ENCODE measurements at places on chromosomes 11 and 22.

GRCh38 chr22:28102151-28102812, 183.2 kb upstream of the PITPNB start:
- DNase-seq, result no peak

GRCh38 chr11:45847911-45848316, 639 bp downstream of the CRY2 start:
- DNase-seq, result no peak

DNA sequence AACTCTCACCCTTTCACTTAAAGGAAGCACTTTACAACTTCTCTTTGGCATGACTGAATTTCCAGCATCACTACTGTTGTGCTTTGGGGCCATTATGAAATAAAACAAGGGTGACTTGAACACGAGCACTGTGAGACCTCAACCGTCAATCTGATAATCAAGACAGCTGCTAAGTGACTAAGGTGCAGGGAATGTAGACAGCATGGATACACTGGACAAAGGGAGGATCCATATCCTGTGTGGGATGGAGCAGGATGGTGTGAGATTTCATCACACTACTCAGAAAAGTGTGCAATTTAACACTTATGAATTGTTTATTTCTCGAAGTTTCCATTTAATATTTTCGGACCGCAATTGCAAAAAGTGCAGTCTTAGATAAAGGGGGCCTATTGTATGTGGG, 16.1 kb upstream of the EXPH5 start:
- no peak for DNase-seq

GRCh38 chr22:36454916-36455570, 26.4 kb downstream of the TXN2 start:
- DNase-seq, result peak; percentile 74

- DNase-seq, result no peak
These were observed 11.1 kb upstream of the POU2F3 start for GRCh38 chr11:120228794-120229384.

DNA sequence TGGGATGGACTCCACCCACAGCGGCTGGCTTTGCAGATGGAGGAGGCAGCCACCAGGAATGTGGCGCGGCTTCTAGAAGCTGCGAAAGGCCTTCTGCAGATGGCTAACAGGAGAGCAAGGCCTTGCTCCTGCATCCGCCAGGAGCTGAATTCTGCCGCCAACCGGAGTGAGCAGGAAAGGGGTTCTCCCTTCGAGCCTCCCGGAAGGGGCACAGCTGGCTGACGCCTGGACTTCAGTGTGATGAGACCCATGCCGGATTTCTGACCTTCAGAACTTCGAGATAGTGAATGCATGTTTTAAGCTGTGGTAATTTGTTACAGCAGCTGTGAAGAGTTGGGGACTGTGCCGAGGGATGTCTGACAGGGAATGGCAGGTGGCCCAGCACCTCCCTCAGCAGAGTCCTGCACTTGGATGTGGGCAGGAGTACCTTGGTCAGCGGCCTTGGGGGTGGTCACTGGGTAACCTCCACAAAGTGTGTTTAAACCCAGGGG, 7.7 kb downstream of the TBC1D22A start:
- DNase-seq, result no peak

DNA sequence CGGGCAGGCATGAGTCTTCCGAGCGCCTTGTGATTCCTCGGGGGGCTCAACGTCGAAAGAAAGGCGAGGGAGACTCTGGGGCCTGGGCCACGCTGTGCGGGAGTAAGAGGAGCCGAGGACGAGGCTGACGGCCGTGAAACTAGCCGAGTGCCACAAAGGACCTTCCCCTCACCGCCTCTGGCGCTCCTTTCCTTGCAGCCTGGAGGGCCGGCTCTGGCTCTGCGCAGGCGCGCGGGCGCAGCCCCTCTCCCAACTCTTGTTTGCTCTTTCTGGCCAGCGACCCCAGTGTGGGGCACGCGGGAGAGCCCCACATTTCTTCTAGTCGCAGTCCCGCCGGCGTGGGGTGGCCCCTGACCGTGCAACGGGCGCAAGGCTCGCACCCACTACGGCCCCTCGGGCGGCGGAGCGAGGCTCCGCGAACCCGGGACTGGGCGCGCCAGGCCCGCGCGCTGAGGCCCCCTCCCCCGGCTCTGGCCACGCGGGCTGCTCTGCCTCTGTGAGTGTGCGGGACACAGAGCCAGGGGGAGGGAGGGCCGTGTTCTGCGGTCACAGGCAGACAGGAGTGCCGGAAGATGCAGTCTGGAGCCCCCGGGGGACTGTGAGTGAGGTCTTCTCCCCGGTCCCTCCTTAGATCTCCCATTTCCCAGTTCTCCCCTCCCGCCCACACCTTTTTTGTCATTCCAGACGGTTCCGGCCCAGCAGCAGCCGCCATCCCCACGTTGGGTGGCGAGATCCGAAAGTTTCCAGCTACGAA, 1.0 kb upstream of the TOB2 start:
- peak; percentile 77 for DNase-seq

- no peak for DNase-seq
These were observed 419.2 kb downstream of the AASDHPPT start for GRCh38 chr11:106496677-106497076.

GRCh38 chr11:83572581-83573496, 286.7 kb upstream of the CCDC90B start:
- DNase-seq, result no peak

DNA sequence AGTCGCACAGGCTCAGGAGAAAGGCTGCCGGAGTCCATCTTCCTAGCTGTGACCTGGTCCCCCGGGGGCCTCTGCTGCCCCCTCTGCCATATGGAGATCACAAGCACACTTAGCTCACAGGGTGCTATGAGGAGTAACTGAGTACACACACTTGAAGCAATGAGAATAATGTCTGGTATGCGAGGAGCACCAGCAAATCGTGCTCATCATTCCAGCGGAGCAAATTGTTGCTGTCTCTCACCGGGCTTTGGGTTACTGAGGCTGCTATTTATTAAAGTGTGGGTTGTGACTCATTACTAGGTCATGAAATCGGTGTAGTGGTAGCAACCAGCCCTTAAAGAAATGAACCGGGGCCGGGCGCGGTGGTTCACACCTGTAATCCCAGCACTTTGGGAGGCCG, 48.1 kb upstream of the EIF3D start:
- no peak for DNase-seq

- DNase-seq, result no peak
These were observed 45.8 kb downstream of the OSBPL5 start for GRCh38 chr11:3119141-3119821.

- peak; percentile 31 for DNase-seq
These were observed 39.1 kb downstream of the B3GAT1 start for GRCh38 chr11:134372961-134373360.

DNA sequence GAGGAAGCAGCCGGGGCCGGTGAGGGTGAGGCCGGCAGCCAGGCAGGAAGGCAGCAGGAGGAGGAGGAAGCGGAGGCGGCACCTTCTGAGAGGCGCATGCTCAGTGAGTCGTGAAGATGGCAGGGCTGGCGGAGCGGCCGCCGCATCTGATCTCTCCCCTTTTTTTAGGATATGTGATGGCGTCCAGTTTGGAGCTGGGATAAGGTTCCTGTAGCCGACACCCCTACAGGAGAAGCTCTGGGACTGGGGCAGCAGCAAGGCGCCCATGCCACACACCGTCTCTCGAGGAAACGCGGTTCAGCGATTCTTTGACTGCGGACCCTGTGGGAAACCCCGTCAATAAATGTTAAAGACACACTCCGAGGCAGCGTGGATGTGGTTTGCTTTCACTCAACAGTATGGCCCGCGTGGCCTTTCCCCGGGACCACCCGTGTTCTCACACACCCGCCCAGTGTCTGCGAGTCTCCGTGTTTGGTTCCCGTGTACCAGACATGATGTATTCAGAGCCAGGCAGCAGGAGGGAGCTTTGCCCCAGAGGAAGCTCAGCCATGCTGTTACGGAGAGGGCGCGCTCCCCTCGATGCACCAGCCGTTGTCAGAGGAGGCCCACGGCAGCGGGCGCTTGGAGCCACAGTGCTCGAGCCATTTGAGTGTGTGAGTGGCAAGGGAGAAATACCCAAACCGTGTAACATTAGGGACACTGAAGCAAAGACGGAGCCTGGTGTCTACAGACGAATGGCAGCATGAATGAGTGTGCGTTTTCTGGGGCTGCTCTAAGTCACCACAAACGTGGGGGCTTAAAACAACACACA, 27.7 kb upstream of the PARVB start:
- peak; percentile 51 for DNase-seq

GRCh38 chr11:123219066-123219690, 24.1 kb upstream of the CLMP start:
- DNase-seq, result no peak

GRCh38 chr11:11538277-11538960, 83.4 kb downstream of the GALNT18 start:
- DNase-seq, result no peak

DNA sequence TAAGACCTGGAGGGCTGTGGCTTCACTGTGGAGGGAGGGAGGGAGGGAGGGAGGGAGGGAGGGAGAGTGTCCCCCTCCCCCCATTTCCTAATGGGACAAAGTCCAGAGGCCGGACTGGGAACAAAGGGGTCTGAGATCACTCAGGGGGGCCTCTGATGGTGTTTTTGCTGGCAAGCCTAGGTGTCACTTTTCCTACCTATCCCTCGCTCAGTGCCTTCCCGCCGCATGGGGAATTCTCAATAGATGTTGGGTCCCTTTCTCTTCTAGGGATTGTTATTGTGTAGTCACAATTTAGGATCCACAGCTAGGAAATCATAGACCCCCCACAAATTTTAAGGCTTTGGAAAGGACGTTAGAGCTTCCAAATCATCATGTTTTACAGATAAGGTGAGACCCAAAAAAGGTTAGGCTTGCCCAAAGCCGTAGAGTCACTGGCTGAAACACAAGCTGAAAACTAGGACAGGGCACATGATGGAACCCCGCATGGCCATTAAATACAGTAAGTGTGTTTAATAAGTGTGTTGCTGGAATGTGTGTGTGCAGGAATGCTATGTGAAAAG, 4.8 kb upstream of the FTH1 start:
- no peak for DNase-seq

DNA sequence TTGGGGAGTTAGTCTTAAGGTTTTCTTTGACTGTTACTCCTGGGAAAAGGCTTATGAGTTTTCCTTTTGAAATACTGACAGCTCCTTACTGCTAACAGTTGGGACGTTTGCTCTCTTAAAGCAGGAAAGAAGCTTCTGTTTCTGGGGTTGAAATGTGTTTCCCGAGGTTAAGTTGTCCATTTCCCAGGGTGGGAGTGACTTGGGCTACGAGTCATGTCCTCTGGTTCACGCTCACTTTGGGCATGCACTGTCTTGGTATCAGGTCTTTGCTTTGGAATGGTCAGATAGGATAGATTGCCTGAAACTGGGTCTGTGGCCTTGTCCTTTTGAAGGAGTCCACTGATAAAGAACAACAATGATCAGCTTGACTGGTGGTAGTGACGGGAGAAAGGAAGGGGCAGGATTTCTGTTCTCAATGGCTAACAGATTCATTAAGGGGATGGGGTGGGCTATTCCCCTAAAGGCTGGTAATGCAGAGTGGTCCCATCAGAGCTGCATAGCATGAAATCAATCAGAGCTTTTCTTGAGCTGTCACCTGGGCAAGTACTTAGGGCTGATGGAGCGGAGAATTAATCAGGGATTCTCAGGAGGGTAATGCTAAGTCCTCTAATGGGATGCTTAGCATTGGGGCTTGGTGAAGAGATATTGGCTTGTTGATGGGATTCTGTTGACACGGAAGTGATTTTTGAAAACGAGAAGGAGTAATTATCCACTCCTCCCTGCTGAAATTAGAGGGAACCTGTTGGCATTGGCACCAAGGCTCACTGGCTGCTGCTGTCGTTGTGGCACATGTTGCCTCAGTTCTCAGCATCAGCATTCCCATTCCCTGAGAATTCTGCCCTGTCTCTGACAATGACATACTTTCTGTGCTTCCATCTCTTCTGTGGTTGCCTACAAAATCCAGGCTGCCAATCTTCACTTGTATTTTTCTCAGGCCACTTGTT, 81.6 kb downstream of the TEAD1 start:
- no peak for DNase-seq

GRCh38 chr11:65932558-65932919, 12.7 kb upstream of the TSGA10IP start:
- no peak for DNase-seq

- no peak for DNase-seq
These were observed 20.4 kb downstream of the PPP6R3 start for GRCh38 chr11:68480852-68481510.

GRCh38 chr11:130068986-130069658, 572 bp upstream of the APLP2 start:
- peak; percentile 70 for DNase-seq

GRCh38 chr22:37353839-37354238, 71.5 kb downstream of the CYTH4 start:
- no peak for DNase-seq

DNA sequence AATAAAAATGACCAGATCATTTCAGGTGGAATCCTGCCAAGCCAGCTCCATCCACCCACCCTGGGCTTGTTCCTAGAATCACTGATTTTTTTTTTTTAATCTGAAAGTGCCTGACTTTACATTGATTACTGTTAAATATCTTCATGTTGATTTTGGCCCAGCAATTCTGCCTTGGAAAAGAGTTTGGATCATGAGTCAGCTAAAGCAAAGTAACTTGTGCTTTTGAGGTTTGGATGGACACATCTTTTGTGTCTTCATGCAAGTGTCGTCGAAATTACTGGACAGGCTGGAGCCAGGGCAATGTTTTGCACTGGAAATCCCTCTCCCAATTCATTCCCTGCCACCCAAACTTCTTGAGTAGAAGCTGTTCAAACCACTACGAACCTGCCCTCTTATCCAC, 164.0 kb upstream of the SYT13 start:
- DNase-seq, result no peak

GRCh38 chr22:46233231-46233630, 16.9 kb downstream of the CDPF1 start:
- peak; percentile 70 for DNase-seq

- DNase-seq, result no peak
These were observed 918.8 kb upstream of the CHORDC1 start for GRCh38 chr11:91141655-91142054.

DNA sequence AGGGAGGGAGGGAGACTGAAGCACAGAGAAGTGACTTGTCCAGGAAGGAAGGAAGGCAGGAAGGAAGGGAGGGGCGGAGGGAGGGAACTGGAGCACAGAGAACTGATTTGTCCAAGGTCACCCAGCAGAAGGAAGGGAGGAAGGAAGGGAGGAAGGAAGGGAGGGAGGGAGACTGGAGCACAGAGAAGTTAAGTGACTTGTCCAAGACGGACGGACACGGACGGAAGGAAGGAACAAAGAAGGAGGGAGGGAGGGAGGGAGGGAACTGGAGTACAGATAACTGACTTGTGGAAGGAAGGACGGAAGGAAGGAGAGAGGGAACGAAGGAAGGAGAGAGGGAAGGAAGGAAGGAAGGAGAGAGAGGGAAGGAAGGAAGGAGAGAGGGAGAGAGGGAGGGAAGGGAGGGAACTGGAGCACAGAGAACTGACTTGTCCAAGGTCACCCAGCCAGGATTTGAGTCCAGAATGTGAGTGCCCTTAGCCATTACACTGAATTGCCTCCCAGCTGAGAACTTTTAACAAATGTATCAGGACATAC, 1.5 kb downstream of the SLC35F2 start:
- DNase-seq, result no peak

GRCh38 chr11:112364962-112365481, 104.4 kb upstream of the PLET1 start:
- DNase-seq, result no peak

DNA sequence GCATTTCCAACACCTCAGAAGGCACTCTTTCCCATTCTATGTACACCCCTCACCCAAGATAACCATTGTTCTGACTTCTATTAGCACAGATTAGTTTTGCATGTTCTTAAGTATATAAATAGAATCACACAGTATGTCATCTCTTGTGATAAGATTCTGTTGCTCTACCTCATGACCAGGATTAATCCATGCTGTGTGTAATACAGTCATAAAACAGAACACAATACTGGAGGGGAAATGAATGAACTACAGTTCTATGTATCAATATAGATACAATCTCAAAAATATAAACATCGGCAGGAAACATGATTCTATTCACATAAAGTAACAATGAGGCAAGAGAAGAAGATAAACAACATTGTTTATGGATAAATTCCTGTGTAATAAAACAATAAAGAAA, 151.5 kb downstream of the ATG16L2 start:
- no peak for DNase-seq

Measured in occipital lobe (tissue), 3 donors.